Activated CD4-positive, alpha-beta memory T cell treated with anti-CD3 and anti-CD28 coated beads, Interleukin-2, amount 10 ng/mL, durations not matched to agents 7 days and 5 days (primary cell): ENCODE measurements at places on chromosomes 13 and 19.

- no peak for DNase-seq
Measured at GRCh38 chr13:99404005-99404755, 97.0 kb upstream of the GPR183 start.

- DNase-seq, result no peak
Measured at GRCh38 chr13:35818633-35819067, 312.5 kb downstream of the DCLK1 start.

DNA sequence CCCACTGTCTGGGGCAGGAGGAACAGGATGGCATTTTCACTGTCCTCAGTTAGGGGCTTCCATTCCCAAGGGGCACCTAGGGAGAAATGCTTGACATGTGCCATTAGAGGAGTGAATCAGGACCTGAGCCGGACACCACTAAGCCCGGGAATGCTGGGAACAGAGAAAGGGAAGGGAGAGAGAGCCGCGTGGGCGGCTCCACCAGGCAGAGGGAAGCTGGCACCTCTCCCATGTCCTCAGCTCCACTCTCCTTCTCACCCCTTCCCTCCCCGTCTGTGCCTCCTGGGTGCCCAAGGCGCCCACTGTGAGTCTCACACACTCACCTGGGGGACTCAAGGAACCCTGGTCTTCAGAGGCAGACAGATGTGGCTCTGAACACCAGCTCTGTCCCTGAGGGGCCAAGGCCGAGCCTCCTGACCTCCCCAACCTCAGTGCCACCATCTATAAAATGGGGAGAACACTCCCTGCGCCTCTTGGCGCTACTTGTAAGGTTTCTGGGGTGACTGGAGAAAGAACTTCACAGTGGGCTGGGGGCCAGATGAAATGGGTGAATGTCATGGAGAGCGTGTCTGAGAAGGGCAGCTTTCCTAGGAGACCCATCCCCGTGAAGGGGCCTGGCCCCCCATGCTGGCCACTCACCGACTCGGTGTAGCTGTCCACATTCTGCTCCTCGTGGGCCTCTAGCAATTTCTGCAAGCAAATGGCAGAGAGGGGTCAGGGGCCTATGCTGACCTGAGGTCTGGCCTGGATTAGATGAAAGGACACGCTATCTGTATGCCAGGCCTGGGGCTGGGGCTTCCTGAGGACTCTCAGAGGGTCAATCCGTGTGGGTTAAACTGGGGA, 5.3 kb upstream of the KPTN start:
- no peak for DNase-seq

DNA sequence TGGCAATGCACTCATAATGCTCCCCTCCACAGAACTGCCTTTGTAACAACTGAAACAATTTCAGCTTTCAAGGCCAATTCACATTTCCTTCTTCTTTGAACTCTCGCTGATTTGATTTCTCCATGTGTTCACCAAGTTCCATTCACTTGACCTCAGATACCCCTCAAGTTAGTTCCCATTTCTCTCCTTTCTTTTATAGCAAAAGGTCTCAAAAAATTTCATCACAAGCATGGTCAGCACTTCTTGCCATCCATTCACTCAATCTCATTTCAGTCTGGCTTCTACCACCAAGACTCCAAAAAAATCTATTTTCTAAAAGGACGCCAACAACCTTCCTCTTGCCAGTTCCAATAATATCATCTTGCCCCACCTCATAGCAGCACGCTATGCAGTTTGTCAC, 135.7 kb downstream of the DIAPH3 start:
- DNase-seq, result no peak

GRCh38 chr13:99320693-99321481, 13.7 kb upstream of the GPR183 start:
- DNase-seq, result no peak

- no peak for DNase-seq
Measured at GRCh38 chr19:35414442-35414841, 33.6 kb upstream of the FFAR2 start.

GRCh38 chr13:106385654-106386053, 149.8 kb downstream of the EFNB2 start:
- no peak for DNase-seq

- DNase-seq, result no peak
Measured at GRCh38 chr19:55508120-55508519, 19.9 kb downstream of the SSC5D start.

- DNase-seq, result no peak
Measured at GRCh38 chr19:3404324-3405260, 38.2 kb downstream of the NFIC start.
